H4 (cell line): ENCODE measurements at places on chromosomes 5 and 9. TPM values are rescaled to one million over a fixed set of nuclear protein-coding genes. Genes with fewer than 3 reads are reported as not detected.
A peak's percentile ranks its signal among the peaks of the same experiment; 100 is the strongest.

DNA sequence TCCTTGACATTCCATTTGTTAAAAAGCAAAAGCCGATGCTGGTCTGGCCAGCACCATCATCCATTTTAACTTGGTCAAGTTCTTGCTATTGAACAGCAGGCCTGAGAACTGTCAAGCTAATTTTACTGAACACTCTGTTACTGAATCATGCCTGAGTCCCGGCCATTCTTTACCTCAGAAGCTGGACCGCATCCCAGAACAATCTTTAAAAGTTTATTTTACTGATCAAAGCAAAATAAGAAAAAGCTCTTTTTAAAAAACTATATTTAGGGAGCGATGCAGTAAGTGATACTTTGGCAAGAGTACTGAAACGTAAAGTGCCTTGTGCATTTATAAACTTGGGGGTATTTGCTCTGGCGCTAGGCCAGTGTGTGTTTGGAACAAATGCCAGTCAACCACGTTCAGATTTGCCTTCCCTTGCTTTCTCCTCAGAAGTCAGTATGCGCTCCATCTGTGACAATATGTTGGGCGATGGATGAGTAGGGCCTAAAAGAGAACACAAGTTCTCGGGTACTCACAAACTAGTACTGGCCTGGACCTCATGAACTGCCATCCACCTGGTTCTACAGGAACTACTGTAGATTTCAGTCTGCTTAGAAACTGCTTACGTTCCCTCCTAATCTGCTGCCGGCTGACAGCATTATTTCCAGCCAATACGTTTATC, 161.9 kb downstream of the MAPKAP1 start:
- peak; percentile 44 for DNase-seq

GRCh38 chr5:43152946-43153345, 32.2 kb downstream of the ZNF131 start:
- no peak for DNase-seq

The FOXD4L4 gene
- total RNA-seq: not detected in 2 replicates

DNA sequence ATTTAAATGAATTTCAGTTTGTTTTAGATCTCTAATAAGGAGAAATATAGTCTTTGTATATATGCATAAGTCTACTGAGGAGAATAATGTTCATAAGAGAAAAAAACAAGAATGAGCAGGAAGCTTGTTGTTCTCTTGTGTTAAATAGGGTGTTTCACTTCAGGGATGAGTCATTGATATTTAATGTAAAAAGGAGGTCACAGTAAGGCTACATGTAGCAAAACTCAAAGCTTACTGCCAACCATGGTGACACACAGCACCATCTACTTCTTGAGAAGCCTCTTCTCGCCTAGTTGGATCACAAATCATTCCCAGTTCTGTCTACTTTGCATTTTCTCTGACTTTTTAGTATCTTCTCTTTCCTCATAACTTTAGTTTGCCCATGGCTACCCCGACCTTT, 1466.0 kb upstream of the C9orf72 start:
- no peak for DNase-seq

DNA sequence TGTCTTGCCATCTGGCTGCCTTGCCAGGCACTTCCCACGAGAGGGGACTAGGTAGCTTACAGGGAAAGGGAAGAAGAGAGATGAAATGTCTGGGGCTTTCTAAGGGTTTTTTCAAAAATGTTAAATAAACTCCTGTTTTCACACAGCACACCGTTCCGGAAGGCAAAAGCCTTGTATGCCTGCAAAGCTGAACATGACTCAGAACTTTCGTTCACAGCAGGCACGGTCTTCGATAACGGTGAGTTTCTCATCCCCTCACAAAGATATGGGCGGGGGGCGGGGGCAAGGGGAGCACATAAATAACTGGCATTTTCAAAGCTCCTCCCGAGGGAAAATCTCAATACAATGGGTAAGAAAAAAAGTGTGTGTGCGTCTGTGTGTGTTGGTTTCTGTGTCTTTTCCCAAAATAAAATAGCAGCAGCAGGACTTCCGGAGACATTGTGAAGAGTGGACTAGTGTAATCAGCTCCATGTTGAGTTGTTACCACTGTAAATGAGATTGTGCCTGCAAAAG, 189.6 kb downstream of the NR3C1 start:
- DNase-seq: no peak

The SPATA31D4 gene
- not detected in 2 replicates for total RNA-seq

GRCh38 chr5:147411359-147412319, 98.2 kb downstream of the DPYSL3 start:
- no peak for DNase-seq

DNA sequence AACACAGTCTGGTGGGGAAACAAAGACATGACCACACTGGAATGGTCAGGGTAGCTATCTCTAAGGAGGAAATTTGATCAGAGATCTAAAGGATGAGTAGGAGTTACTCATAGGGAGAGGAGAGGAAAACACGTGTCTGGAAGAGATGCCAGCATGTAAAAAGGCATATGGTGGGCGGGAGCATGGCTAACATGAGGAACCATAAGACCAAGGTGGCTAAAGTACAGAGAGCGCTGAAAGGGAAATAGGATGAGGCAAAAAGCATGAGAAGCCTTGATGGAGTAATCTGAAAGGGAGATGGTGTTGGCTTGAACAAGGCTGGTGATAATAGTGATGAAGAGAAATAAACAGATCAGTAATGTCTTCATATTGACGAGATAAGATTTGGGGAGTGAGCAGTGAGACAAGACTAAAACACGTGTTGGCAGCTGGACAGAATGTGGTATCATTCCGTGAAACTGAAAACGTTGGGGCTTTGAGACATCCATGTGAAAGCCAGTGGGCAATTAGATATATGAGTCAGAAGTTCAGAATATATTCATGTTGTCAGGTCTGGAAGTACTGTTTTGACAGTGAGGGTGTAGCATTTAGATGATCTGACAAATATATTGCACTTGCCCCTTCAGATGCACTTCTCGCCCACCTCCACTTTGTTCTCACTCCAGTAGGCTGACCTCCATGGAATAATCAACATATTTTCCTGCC, 209.1 kb upstream of the KCNN2 start:
- DNase-seq: no peak

- no peak for DNase-seq
Observed at GRCh38 chr9:92518199-92518598, 17.6 kb downstream of the ECM2 start.
